ENCODE measurements at places on chromosomes 6 and 20.

- no peak for DNase-seq
Measured at GRCh38 chr20:56842056-56842455, 212.9 kb downstream of the TFAP2C start.

- DNase-seq = no peak
Measured at GRCh38 chr20:50915424-50915823, 15.8 kb downstream of the ADNP start.

DNA sequence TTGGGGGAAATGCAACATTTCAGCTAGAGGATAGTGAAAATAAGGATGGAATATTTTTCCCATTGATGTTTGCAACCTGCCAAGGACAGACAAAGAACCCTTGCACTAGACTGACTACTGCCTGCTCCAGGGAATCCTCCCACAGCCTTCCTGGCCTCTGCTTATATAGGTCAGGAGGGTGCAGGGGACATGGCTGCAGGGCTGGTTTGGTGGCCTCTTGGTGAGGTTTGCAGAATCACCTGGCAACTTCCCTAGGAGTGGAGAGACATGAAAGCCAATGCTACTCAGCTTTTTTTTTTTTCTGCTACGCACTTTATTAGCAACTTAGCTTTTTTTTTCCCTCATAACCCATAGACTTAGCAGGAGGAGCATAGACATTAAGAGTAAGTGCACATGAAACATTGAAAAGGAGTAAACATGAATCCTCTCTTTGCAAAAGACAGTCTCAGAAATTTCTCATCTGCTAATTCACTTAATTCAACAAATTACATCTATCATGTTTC lies 39.8 kb upstream of the CDYL start:
- no peak for DNase-seq

DNA sequence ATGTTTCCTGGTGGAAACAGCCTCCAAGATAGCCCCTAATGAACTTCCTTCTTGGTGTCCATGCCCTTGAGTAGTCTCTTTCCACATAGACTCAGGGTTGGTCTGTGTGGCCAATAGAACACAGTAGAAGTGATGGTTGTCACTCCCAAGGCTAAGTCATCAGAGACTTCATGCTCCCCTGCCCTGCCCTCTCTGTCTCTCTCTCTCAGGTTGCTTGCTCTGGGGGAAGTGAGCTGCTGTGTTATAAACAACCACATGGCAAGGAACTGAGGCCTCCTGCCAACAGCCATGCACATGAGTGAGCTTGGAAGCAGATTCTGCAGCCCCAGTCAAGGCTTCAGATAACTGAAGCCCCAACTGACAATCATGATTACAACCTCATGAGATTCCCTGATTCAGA lies 85.3 kb upstream of the SLC22A16 start:
- DNase-seq = no peak

DNA sequence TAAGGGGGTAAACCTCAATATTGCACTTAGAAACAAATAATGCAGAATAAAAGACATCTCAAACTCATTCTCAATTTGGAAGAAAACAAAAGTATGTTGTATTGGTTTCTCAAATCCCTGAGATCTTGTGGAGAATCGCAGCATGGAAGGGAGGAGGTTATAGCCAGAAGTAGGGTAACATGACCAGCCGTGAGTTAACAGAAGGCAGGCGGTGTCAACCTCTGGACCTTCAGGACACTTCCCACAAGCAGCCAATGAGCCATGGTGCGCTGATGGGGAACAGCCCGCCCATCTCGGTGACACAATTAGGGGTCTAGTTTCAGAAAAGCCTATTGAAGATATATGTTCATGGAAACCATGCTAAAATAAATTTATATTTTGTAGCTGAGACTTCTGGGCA lies 98.4 kb downstream of the ALDH8A1 start:
- DNase-seq = no peak

- DNase-seq = no peak
Measured at GRCh38 chr20:53657732-53658131, 64.1 kb upstream of the ZNF217 start.

DNA sequence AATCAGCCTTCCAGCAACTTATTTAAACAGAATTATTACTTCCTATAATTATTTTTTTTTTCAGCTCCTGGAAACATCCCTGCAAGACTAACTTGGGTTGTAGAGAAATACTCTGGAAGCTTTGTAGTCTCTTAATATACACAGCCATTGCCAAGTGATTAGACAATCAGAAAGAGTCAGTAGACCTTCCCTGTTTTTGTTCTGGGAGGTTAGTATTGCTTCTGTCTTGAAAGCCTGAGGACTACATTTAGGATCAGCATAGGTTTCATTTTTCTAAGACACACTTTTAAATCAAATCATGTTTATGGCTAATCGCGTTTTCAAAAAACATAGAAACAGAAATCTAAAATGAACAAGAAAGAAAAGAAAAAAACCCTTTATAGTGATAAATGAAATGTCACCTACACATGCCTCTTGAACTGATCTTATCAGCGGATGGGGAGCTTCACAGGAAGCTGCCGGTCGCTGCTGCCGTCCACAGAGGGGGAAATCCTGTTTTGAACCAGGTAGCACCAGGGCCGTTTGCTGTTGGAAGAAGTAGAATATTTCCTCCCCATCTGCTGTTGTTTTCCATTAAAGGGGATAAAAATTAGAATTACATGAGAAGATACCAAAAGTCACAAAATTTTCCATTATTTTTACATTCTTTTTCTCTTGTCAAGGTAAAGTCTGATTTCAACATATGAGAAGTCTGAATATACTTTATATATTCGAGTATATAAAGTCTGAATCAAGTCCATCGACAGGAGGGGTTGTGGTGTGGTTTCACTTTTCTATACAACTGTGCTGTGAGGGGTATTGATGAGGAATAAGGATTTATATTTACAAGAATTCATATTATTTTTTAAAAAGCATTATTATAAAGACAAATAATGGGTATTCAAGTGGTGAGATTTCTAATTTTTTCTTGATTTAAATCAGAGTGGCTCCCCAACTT lies 94.6 kb downstream of the ARMC2 start:
- no peak for DNase-seq

DNA sequence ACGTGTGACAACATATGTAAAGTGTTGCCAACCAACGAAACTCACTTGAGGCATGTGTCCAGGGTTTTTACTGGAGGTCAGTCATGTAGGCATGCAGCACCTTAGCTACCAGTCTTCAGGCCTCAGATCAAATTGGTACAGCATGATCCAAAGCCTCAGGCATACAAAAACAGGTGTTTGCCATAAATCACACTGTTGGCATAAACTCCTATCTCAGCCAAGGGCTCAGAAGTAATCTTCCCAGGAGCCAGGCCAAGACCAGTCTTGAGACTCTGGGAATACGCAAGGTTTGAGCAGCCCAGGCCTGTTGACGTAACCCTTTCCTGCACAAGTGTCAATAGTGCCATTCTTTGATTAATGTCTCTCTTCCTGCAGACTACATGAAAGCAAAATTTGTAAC lies 163.5 kb downstream of the PRL start:
- DNase-seq = no peak

- DNase-seq = no peak
Measured at GRCh38 chr6:25441663-25442270, 162.6 kb downstream of the CARMIL1 start.

DNA sequence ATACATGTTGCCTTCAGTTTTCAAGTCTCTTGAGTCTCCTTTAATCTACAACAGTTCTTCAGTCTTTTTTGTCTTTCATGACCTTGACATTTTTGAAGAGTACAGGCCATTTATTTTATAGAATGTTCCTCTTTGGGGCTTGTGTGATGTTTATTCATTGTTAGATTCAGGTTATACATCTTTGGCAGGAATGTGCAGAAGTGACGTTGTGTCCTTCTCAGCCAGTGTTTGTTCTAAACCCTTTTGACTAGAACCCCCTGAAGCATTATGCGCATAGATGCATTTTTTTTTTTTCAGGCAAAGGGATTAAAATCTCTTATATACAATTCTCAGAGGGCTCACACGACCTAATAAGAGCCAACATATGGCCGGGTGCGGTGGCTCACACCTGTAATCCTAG lies 11.2 kb upstream of the NCOA5 start:
- DNase-seq = no peak

GRCh38 chr6:41428996-41429421 lies 93.6 kb downstream of the NCR2 start:
- DNase-seq = no peak

GRCh38 chr20:32806356-32806755 lies 13.4 kb upstream of the MAPRE1 start:
- DNase-seq = no peak

DNA sequence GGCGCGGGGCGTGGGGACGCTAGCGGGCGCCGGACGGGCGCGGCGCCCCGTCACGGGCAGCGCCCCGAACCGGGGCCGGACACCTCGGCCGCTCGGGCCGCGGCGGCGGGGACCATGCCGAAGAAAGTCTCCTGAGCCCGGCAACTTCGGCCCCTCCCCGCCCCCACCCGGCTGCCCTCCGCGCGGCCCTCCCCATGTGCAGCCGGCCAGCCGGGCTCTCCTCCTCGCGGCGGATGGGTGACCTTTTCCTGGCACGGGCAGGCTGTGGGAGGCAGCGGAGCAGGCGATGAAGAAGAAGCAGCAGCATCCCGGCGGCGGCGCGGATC lies 278 bp downstream of the UST start:
- no peak for DNase-seq
